Activated CD4-positive, alpha-beta T cell treated with anti-CD3 and anti-CD28 coated beads, Interleukin-2, amount 50 U/mL, for 48 hours (primary cell): ENCODE measurements at places on chromosomes 1 and 21.

DNA sequence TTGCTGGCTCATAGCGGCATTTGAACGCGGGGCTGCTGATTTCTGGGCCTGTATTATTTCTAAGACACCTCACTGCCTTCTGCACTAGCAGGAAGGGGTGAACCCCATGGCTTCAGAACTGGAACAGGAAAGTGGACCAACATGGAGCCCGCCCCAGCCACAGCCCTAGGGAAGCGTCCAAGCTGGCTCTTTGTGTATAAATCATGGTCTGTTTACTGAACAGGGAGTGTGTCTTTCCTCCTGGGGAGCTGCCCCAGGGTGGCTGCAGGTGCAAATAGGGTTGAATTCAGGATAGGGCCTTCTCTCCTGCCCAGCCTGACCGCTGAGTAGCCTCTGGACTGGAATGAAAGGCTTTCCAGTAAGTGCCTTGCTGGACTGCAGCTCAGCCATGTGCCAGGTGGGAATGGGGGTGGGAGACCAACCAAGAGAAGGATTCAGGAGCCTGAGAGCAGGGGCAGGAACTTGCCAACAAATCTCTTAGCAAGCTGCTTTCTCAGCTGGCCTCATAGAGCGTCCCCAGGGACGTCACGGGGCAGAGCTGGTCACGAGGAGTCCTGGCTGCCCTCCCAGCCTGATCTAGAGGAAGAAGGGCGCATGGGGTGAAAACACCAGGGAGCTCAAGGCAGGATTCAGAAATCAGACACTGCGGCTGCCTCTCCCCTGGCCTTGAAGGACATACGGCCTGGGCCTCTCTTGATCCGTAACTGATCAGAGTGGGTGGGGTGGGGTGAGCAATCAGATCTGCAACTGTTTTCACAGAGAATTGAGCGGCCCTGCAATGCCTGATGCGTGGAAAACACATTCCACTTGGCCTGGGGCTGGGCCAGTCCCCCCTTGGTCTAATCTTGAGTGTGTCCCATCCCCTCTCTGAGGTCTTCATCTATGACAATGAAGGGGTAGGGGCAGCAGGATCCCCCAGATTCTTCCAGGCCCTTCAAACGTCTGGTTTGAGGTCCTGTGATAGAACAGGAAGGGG, 56.5 kb upstream of the SELENON start:
- no peak for DNase-seq

DNA sequence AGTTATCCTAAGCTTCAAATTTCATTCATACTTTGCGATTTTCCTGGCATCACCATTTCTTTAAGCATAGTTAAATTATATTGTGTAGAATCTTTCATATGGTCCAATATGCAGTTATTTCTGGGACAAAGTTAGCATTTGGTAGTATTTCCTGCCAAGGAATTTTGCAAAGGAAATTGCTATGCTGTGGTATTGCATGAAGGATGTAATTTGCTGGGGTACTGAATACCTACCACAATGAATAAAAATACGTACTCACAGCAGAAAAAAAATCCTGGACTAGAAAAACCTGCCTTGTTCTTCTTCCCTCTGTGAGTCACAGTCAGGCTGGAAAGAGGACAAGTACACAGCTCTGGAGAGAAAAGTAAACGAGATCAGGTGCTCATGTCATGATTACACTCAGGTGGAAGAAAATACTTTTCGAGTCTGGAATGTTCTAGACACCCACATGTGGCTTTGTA, 241.2 kb downstream of the PTBP2 start:
- DNase-seq: no peak

- no peak for DNase-seq
These were observed 55.6 kb downstream of the SSX2IP start for GRCh38 chr1:84634536-84635205.

- DNase-seq: peak; percentile 2
These were observed 717 bp downstream of the CRYZL1 start for GRCh38 chr21:33640697-33641351.

DNA sequence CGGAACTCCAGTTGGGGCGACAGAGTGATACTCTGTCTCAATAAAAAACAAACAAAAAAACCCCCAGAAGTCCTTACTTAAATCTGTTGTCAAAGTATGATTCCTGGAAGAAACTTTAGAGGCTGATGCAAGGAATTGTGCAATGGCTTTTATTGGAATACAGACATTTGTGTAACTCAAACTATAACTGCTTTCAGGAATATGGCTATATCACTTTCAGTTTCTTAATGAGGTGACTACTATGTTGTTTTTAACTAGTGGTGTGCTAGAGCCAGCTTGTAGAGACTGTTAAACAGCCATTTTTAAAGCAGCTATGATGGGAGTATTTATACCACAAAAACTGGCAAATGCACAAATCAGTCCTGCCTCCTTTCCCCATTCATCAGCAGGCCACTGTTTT, 22.7 kb upstream of the DNAJC28 start:
- no peak for DNase-seq

DNA sequence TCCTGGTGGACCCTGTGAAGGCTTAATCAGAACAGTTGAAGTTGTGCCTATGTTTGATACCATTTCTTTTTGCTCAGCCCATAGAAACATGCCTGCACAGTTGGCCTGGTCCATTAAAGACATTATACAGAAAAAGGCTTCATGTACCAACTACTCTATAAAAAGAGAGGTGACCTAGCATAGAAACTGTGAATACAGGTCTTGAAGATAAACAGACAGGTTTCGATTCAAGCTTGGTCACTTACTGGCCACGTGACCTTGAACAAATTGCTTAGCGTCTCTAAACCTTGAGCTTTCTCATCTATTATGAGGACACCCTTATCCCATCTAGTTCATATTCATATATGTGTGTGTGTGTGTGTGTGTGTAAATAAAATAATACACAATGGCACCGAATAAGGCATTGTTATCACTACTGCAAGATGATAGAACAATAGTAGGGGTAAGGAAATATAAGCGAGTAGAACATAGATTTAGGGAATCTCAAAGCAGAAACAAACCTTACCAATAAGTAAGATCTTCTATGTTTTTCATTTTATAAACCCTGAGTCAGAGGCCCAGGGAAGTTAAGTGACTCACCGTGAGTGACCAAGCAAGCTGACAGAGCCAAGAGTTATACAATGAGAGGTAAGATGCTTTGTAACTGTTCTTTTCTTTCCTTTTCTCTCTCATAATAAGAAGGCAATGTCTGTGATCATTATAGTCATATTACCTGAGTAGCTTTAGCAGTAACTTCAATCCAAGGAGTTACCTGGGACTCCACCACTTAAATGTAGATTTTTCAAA, 476.8 kb upstream of the DEPDC1 start:
- DNase-seq: no peak

DNA sequence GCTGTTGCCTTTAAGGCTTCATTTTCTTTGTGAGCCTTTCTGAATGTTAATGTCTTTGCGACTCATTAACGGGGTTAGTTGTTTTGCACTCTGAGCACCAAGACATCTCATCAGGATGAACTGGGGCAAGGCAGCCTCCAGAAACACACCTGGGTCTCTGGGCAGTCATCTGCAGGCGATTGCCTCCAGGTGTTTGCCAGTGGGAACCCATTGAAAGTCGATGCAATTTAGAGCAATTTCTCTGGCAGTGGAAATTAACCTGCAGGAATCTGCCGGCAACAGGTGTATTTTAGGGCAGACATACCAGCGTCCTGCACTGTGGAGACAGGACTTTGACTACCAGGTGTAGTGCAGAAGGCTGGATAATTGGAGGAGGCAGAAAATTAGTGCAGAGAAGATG, 661.0 kb upstream of the PTBP2 start:
- DNase-seq: no peak

DNA sequence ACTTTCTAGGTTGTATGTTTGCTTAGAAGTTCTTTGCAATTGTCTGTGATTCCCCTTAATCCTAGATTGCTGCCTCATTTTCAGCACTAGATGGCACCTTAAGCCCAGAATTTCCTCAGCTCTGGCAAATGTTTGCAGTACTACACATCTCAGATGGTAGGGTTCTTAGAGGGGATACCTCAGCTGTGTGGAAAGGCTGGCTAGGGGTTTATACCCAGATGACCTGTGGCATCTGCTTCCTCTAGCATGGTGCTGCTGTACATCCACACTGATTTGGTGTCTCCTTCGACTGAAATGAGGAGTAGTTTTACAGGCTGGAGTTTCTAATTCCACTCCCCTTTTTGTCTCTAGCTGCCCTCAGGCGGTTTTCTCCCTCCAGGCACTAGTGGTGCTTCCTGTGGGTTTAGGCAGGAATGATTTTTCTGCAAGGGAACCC, 23.5 kb downstream of the ASB17 start:
- DNase-seq: no peak

DNA sequence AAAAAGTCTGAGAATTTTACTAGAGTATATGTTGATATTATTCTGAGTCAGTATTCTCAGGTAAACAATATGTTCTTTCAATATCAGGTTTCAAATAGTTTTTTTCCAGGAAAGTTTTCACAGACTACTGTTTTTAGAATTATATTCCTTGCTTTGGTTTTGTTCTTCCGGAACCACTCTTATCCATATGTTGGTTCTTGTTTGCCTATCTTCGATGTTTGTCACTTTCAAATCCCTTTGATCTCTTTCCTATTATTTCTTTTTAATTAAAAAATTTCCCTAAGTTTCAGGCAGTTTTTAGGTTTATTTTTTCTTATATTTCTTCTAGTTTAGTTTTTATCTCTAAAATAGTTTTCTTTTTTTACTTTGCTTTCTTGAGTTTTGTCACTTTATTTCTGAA, 20.9 kb downstream of the NOS1AP start:
- DNase-seq: no peak

DNA sequence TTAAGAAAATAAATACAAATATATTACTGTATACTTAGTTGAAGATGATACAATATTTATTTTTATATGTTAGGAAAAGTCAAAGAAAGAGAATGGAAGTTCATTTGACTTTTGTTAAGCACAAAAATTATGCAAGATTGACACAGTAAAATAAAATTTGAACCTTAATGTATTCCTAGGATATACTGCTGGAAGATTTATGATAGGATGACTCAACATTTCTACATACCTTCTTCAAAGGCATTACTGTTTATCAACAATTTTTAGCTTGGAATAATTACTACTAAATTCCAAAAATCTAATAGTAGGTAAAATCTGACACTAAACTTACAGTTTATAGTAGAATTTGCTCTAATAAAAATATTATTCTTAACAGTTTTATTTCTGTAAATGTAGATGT, 257.3 kb upstream of the ADAMTS5 start:
- DNase-seq: no peak

DNA sequence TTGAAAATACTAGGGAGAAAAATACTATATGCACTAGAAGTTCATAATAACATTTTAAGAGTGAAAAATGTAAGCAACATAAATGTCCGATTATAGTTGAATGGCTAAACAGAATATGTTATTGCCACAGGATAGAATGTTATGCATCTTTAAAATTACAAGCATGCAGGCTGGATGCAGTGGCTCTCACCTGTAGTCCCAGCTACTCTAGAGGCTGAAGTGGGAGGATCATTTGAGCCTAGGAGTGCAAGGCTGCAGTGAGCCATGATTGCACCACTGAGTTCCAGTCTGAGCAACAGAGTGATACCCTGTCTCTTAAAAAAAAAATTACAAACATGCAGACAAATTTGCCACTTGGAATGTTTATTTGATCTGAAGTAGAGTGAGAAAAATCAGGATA, 3.0 kb upstream of the BATF3 start:
- no peak for DNase-seq

DNA sequence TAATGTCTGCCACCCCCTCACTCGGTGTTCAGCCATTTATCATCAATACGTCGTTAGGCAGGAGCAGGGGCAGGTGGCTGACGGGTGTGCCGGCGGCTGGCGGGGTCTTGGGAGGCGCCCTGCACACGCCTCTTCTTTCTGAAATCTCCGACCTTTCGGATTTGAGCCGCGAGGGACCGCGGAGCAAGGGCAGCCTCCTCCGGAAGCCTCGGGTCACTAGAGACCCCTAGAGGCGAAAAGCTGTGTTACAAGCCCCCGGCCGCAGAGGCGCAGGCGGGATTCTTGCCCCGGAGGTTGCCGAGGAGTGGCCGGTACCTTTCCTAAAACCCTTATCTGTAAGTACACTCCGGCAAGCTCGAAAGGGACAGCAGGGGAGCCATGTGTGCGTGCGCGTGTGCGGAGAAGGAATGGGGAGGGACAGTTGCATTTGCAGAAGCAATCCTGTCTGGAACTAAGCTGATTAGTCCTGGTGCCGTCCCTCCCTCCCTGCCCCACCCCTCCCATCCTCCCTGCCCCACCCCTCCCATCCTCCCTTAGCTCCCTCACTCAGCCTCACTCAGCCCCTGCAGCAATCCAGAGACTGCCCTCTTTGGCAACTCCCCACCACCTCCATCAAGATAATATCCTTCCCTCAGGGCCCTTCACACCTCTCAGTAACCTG, 11.0 kb downstream of the BRINP2 start:
- DNase-seq: peak; percentile 49

GRCh38 chr1:182909578-182909977, 43.4 kb downstream of the SHCBP1L start:
- DNase-seq: no peak

DNA sequence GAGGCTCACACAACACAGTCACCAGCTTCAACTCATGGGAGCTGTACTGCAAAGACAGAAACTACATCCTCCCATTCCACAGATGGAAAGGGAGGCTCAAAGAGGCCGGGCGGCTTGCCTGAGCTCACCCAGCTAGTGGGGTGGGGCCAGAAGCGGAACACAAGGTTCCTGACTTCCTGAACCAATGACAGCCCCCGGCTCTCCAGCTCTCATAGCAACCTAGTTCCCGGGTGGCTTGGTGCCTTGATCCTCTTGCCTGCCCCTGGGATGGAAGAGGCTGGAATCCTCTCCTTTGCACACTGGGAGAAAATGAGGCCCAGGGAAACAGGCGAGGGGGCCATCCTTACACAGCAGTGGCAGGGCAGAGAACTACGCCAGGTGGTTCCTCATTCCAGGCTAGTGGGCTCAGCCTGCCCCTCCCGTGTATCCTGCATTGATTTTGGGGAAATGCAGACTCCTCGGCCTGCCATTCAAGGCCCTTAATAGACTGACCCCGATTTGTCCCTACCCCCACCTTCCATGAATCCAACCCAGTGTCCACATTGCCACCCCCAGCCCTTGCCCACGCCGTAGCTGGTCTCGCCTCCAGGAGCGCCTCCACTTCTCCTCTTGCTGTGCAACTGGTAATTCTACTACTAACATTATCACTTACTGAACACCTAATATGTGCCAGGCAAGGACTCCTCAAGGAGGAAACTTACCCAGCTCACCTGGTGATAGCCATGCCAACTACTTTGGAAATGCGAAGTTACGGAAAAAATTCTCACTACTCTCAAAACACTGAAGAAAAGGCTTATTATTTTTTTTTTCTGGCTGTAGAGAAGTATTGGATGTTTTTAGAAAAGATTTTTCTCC, 5.0 kb downstream of the RAP1GAP start:
- no peak for DNase-seq
